ENCODE measurements at places on chromosomes 13 and 19.
A peak's percentile ranks its signal among the peaks of the same experiment; 100 is the strongest.

GRCh38 chr13:101013245-101013644, 338.6 kb upstream of the TMTC4 start:
- no peak for DNase-seq

GRCh38 chr19:4054441-4055208, 12.1 kb downstream of the ZBTB7A start:
- no peak for DNase-seq

DNA sequence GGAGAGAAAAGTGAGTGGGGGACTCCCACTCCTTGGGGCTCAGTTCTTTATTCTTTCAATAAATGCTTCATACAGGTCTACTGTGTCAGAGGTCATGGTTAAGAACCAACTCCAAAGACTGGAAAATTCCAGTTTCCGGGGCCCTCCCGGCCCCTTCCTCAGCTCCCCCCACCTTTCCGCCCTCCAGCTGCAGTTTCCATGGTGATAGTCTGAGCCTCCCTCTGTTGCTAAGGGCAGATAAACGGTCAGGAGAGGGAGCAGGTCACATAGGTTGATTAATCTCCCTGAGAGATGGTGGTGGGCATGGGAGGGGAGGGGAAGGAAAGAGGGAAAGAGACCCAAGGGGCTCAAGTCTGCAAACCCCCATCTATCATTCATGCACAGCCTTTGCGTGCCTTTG, 131.5 kb upstream of the USP29 start:
- no peak for DNase-seq

DNA sequence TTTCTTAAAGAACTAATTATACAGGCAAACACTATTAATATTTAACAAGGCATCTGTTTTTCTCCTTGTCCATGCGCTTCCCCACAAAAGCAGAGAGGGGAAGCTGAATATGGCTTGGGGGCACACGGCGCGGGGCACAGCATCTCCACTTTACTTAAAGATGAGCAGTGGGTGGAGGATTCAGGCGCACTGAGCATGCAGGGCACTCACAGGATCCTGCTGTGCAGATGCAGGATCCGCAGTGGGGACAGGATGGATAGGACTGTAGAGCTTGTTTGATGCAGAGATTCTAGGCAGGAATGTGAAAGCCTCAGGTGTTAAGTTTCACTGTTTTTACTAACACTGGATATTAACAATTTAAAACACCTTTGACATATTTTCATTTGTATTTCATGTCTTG, 43.3 kb downstream of the ATP11A start:
- DNase-seq = no peak

DNA sequence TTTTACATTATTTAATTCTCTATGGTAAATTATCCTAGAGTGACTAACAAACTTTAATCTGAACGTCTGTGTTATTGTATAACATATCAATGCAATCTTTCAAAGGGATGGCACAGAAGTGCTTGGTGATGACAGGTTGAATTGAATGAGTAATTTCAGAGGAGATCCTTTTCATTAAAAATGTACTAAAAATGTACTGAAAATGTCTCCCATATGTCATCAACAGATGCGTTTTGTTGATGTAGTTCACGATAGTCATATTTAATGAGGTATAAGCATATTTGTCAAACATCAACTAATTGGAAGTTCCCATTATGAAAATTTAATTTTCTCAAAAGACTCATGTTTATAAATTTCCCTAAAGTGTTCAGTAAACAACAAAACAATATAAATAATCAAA, 1434.7 kb upstream of the PCDH20 start:
- DNase-seq = no peak

DNA sequence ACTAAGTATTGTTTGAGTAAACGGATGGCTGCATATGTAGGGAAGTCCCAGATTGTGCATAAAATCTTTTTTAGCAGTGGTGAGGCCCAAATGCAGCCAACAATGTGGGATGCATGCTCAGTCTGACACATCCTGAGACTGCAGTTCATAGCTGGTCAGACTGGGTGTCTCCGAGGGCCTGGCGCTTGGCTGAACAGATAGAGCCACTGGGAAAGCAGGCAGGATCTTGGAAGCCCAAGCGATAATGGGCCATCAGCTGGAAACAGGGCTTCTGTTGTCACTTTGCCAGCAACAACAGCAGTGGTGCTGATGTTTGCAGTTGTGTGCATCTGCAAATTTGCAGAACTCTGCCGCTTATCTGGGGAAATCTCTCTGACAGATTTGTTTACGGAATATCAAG, 36.1 kb downstream of the MTUS2 start:
- DNase-seq = no peak

- no peak for DNase-seq
These were observed 19.0 kb upstream of the N4BP2L1 start for GRCh38 chr13:32446773-32447465.

GRCh38 chr13:45949161-45949560, 97.6 kb upstream of the SIAH3 start:
- DNase-seq = no peak

- peak; percentile 29 for DNase-seq
These were observed 484 bp downstream of the IL11 start for GRCh38 chr19:55369653-55370304.

GRCh38 chr19:44585371-44586133, 27.8 kb upstream of the IGSF23 start:
- DNase-seq = no peak

- DNase-seq = peak; percentile 44
These were observed 12.3 kb downstream of the RBM26 start for GRCh38 chr13:79393564-79394249.

DNA sequence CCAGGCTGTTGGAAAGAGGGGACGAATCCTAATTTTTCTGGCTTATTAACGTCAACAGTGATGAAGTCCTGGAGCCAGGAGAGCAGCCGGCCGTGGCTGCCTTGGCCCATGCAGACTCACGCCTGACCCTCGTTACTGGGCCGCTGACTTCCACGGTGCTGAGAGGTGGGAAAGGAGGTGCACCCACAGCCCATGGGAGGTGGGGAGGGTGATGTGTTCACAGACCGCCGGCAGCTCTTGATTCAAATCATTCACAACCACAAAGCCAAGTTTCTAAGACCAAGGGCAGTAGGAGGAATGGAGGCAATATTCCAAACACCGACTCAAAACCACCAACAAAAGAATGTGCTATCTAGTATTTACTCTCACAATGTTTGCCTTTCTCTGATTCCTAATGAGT, 24.3 kb downstream of the COL4A2 start:
- DNase-seq = no peak

GRCh38 chr13:49417161-49417560, 26.7 kb downstream of the CAB39L start:
- no peak for DNase-seq

DNA sequence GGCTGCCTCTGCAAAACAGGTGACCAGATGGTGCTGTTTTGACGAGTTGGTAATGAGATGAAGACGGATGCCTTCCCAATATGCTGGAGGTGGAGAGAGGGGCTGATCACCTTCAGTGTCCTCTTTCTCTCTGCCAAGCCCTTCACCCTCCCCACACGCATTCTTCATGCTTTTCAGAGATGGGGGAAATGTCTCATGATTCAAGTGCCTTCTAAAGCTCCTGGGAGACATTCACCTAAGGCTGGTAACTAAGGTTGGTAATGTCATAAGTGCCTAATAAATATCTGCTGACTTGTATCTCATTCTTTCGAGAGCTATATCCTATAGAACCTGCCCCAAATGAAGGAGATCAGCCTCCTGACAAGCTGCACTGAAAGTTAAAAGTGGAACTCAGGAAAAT, 86.2 kb upstream of the MBNL2 start:
- DNase-seq = no peak

- peak; percentile 26 for DNase-seq
These were observed 313.1 kb upstream of the MAB21L1 start for GRCh38 chr13:35789335-35790165.

DNA sequence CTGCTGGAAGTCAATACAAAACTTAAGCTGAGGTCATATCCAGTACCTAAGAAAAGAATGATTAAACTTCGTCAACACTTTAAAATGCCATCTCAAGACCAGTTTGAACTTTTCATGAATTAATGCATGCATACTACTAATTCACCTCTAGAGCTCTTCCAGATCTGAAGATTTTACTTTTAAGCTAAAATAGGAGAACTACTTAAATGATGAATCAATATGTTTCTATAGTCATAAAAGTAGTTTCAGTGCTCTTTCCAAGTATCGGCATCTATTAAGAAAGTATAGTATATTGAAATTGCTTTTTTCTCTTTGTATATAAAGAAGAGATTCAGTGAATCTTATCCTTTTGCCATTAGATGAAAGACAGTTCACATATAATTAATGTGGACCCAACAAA, 1123.9 kb downstream of the PCDH9 start:
- no peak for DNase-seq

All from DMS 273 treated with DMSO at 0.1 percent for 48 hours (cell line).